ENCODE measurements at places on chromosomes 5 and 9.

- DNase-seq = no peak
Observed at GRCh38 chr5:147410496-147411358, 99.1 kb downstream of the DPYSL3 start.

- no peak for DNase-seq
Observed at GRCh38 chr5:147898875-147899401, 7.4 kb downstream of the C5orf46 start.

DNA sequence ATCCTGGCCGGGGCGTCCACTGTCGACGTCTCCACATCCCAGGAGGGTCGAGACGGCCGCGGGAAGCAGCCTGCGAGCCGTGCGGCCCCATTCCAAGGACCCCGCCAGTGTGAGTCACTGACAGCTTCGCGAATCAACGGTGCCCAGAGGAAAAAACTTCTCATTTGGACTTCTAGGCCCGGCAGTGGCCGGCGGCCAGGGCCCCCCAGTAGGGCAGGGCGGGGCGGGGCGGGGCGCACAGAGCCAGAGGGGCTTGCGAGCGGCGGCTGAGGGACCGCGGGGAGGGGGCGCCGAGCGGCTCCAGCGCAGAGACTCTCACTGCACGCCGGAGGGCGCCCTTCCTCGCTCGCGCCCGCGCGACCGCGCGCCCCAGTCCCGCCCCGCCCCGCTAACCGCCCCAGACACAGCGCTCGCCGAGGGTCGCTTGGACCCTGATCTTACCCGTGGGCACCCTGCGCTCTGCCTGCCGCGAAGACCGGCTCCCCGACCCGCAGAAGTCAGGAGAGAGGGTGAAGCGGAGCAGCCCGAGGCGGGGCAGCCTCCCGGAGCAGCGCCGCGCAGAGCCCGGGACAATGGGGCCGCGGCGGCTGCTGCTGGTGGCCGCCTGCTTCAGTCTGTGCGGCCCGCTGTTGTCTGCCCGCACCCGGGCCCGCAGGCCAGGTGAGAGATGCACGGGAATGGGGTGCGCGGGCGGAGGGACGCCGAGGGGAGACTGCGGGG, at the start of gene F2R:
TSS of gene F2R (plus strand) at position 391 of the 720 bp plus-strand sequence. CDS start at position 573, 182 bp downstream.
- peak; percentile 62 for DNase-seq

DNA sequence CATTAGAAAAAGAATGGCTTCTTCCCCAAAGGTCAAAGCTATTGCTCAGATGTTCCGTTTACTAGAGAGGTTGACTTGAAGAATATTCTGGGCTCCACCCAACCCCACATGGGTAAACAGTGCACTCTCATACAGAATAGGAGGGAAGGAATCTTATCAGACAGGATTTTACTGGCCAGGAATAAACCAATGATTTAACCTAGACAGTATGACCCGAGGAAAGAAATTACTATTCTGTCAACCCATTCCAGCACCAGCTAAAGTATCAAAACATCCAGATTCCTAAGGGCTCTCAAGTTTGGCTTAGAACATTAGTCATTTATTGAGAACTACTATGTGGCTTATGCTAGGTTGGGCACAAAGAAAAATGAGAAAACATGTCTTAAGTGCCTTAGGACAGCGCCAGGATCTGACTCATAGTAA, 493.6 kb upstream of the KLF4 start:
- no peak for DNase-seq

GRCh38 chr5:14109041-14109747, 33.9 kb upstream of the TRIO start:
- peak; percentile 31 for DNase-seq

DNA sequence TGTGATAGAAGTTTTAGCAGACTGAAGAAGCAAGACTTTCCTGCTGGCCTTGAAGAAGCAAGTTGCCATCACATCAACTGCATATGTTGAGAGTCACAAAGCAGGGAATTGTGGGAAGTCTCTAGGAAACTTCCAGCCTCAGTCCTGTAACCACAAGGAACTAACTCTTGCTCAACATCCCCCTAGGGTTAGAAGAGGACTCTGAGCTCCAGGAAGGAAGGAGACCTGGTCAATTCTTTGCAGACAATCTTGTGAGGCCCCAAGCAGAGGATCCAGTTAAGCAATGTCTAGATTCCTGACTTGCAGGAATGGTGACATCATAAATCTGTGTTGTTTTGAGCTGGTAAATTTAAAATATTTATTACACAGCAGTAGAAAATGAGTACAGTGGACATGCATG, 18.6 kb upstream of the ZNF366 start:
- no peak for DNase-seq

DNA sequence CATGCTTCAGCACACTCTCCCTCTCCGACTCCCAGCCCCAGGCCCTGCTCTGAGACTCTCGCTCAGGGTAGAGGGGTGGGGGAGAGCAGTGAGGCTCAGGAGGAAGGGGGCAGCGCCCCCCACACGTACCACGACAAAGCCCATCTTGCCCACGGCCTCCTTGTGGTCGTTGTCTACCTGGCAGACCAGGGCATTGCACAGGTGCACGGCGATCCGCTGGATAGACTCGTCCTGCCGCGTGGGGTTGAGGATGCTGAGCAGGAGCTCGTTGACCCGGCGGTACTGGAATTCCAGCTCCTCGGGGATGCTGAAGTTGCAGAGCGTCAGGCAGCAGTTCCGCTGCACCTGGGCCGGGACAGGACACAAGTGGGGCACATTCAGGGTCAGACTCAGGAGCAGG, 18.5 kb upstream of the ZDHHC12 start:
- no peak for DNase-seq

DNA sequence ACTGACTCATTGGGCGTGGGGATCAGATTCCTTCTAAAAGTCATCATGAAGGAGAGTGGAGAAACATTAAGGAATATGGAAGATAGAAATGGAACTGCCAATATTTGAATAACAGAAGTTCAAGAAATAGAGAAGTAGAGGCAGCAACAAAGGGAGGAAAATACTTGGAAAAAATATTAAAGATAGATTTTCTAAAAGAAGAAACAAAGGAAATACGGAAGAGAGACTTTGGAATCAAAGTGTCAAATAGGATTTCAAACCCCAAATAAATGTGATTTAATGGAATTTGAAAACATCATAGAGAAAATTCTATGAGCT, 605.1 kb upstream of the KLF4 start:
- DNase-seq = no peak

DNA sequence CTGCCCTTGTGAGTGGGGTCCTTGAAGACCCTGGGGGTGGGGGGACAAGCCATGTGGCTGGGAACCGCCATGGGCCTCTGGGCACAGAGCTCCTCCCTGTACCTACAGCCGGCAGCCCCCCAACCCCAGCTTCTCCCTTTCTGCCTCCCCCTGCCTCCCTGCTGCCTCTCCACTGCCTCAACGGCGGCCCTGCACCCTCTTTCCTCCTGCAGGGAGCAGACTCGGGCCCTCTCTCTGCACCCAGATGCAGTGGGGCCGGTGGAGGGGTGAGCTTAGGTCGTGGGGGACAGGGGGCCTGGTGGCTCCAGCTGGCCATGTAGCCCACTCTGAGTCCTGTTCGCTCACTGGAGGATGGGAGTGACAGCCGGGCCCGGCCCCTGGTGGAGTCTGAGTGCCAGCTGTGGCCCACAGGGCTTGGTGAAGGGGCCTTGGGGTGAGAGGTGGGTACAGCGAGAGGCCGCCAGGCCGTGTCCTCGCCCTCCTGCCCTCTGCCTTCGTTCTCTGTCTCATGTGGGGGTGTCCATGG, 139.3 kb upstream of the COL5A1 start:
- no peak for DNase-seq

GRCh38 chr9:27383524-27383923, 86.6 kb upstream of the EQTN start:
- DNase-seq = no peak

DNA sequence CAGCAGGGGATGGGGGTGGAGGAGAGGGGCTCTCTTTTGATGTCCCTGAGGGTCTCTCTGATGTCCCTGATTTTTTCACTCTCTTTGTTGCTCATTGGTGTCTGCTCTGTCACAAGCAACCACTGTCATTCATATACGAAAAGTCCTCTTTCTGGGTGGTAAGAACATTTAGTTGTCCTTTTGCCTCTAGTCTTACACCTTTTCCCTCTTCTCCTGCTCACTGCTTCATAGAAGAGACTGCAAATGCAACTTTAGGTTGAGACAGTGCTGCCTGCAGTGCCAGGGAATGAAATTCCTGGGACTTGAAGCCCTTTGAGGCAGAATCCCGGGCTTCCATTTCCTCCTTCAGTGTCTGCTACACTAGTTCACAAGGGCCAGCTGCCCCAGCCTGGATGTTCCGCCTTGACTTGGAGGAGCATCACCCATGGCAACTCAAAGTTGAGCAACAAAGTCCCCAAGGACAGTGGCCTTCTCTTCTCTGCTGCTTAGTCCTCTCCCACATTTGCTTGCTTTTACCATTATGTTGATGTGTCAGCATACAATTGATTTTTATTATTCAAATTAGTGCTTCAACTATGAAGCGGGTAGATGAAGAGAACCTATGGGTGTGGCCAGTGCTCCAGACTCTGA, 94.7 kb upstream of the RUSC2 start:
- no peak for DNase-seq

DNA sequence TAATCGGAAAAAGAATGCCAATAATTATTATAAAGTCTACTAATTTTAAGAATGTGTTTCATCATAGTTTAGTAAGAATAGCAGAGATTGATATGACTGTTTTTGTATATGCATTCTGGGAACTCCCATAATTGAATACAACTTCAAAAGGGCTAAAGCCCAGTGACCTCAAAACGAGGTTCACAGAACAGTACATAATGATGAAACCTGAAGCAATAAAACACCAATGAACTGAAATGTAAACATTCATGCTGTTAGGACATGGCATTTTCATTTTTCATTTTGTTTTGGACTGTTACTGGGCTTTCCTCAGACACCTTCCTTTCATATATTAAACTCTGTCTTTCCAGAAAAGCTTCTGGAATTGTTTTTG, 684 bp upstream of the JMY start:
- no peak for DNase-seq

DNA sequence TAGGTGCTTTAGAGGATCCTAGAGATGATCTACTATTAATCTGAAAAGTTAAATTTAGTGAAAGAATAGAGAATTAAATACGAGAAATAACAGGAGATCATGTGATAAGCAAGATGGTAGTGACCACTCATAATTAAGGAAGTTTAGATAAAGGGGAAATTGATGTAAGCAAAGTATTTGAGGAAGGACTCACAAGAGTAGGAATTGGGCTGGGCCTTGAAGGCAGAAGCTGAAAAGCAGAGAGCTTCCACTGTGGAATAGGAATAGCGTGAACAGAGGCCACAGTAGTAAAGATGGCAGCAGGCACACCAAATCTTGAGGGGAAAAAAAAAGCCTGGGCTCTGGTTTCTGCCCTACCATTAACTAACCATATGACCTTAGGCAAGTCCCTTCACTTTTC, 38.0 kb downstream of the KIF24 start:
- no peak for DNase-seq

DNA sequence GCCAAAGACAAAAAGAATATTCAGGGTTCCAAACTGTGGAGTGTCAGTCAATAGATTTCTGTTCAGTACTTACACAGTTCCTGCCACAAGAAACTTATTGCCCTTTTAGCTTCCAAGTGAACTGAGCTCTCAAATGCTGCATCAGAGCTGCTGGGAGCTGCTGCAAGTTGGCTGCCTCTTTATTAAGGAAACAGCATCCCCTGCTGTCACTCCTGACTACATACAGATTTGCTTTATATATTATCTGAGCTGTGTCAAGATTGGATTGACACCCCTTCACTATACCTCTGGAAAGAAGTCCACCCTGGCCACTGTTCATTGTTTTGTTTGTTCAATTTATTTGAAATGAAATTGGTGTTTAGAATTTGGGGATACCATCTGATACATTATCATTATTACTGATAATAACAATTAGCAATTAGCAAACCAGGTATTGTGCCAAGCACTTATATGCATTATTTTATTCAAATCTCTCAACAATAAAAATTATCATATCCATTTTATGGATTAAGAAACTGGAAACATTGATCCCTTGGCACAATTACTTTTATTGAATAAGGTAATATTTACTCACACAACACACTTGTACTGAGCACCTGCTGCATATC, 16.4 kb upstream of the C5orf58 start:
- DNase-seq = no peak

DNA sequence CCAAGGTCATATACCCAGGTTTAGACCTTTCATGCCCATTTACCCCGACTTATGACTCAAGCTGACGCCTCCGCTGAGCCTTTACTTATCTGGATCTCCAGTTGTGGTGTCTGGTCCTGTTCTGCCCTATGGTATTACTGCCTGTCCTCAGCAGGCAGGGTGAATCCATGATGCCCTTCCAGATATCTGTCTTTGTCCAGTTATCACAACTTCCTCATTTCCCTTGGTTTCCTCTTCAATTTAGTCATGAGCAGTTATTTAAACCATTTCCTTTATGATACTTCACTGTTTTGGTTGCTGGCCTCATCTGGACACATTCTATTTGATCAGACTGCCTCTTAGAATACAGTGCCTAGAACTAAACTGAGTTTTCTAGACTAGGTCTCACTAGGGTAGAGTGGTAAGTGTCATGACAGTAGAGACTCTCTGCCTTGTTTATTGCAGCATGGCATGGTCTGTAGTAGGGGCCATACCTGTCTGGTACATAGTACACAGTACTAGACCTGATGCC, 93.3 kb downstream of the MELK start:
- no peak for DNase-seq

DNA sequence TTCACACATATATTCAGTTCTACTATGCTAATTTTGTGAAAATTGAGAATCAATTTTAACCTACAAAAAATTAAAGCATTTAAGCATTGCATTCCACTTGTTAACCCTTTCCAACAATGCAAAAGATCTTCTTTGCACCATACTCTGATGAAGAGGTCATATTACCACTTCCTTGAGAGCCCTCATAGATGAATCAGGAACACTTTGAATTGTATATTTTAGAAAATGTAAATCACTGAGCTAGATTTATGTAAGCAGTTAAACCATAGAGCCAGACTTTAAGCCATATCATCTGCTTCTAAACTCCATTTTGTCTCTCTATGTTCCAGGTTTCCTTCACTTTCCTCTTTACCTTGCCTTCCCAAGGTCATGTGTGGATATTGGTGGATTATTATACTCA, 56.5 kb upstream of the CDH18 start:
- no peak for DNase-seq

GRCh38 chr9:86978413-86978812, 31.1 kb upstream of the GAS1 start:
- DNase-seq = no peak

DNA sequence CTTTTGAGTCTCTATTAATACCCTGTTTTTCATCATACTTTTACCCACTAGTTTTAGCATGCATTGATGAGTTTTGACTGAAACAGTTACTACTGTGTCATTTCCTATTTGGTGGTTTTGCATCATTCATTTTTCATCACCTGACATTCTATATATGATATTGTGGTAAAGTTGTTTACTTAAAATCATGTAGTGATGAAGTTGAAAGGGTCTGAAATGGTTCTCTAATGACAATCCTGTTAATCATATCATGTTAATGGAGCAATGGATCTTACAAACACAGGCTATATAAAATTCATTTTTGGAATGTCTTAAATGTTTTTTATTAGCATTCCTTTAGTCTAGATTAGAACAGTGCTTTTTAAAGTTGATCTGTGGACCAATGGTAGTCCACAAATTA, 84.1 kb downstream of the ERBIN start:
- no peak for DNase-seq

GRCh38 chr5:40869384-40869783, 28.2 kb downstream of the CARD6 start:
- no peak for DNase-seq

- no peak for DNase-seq
Observed at GRCh38 chr9:113656771-113657670, 193.5 kb downstream of the RGS3 start.
